ENCODE measurements at places on chromosomes 2 and 18.

GRCh38 chr18:48452861-48453323 lies 43.7 kb upstream of the ZBTB7C start:
- no peak for DNase-seq

GRCh38 chr2:28025123-28025522 lies 134.6 kb downstream of the BABAM2 start:
- no peak for DNase-seq

- no peak for DNase-seq
Measured at GRCh38 chr18:66136039-66136438, 385.2 kb downstream of the CDH7 start.

DNA sequence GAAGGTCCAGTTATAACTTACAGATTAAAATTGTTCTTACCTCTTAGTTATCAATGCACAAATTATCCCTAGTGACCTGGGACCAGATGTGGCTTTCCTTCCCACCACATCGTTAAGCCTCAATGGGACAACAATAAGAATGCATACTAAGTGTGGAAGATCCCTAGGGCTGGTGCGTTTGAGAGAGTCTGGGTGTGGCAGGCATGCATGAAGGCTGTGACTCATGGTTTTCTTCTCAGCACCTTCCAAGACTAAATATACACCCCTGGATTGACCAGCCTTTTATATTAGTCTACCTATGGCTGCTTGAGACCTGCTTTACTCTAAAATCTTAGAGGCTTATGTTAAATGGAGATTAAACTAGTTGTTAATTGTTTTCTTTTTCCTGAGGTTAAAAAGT lies 261.7 kb upstream of the SLC14A2 start:
- DNase-seq = no peak

DNA sequence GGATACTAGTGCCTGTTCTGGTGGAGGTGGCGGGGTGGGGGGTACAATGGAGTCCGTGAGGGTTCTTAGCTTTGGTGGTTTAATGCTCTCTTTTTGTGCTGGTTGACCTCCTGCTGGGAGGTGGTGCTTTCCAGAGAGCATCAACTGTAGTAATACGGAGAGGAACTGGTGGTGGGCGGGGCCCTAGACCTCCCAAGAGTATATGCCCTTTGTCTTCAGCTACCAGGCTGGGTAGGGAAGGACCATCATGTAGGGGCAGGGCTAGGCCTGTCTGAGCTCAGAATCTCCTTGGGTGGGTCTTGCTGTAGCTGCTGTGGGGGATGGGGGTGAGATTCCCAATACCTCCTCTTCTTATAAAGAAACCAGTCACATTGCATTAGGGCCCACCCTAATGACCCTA lies 27.1 kb downstream of the CAMKMT start:
- no peak for DNase-seq

GRCh38 chr2:25322312-25322711 lies 19.4 kb downstream of the DNMT3A start:
- DNase-seq = no peak

GRCh38 chr2:144011098-144011497 lies 508.8 kb downstream of the ZEB2 start:
- no peak for DNase-seq

DNA sequence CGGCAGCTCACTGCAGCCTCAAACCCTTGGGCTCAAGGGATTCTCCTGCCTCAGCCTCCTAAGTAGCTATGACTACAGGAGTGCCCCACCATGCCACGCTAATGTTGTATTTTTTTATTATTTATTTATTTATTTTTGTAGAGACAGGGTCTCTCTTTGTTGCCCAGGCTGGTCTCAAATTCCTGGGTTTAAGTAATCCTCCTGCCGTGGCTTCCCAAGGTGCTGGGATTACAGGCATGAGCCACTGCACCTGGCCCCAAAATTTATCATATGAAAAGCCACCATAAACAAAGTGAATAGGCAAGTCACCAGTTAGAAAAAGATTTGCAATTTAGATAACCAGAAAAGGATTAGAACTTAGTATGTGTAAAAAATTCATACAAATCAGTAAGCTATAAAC lies 138.6 kb upstream of the NCK2 start:
- DNase-seq = no peak

All from hematopoietic multipotent progenitor cell treated with erythropoietin and hydrocortisone succinate and interleukin-3 and kit ligand, for 6 days (in vitro differentiated cells).